Urinary bladder (tissue), 4 donors: ENCODE measurements at places on chromosomes 5 and 9. TPM values are rescaled to one million over a fixed set of nuclear protein-coding genes. Genes with fewer than 3 reads are reported as not detected.

Gene DAB2
- 167 TPM for total RNA-seq

Gene PIP5K1B
- total RNA-seq = 6.4 TPM

Gene PCDHGB2
- 7.9 TPM for total RNA-seq

Gene CTXN3
- total RNA-seq = 1.1 TPM

Gene TIFAB
- total RNA-seq = 0.37 TPM

Gene ELAVL2
- total RNA-seq = 14.8 TPM

Gene ZFAND5
- total RNA-seq = 174 TPM
